ENCODE measurements at places on chromosomes 16 and 17.

DNA sequence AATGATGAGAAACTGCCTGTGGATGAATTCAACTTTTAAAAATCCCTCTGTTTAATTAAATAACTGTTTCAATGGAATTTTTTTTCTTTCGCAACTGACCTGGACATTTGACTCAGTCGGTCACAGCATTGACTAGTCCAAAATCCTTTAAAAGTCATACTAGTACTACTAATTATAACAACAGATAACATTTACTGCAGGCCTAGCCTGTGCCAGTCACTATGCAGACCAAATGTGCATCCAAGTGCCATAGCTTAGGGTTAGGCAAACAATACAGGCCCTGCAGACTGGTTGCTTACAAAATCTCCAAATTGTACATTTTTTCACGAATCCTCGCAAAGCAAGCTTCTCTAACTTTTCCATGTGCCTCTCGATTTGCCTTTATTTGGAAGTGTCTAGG, 56.6 kb downstream of the MYOCD start:
- no peak for DNase-seq

- DNase-seq, result no peak
These were observed 249.5 kb upstream of the RBFOX1 start for GRCh38 chr16:7083096-7083495.

DNA sequence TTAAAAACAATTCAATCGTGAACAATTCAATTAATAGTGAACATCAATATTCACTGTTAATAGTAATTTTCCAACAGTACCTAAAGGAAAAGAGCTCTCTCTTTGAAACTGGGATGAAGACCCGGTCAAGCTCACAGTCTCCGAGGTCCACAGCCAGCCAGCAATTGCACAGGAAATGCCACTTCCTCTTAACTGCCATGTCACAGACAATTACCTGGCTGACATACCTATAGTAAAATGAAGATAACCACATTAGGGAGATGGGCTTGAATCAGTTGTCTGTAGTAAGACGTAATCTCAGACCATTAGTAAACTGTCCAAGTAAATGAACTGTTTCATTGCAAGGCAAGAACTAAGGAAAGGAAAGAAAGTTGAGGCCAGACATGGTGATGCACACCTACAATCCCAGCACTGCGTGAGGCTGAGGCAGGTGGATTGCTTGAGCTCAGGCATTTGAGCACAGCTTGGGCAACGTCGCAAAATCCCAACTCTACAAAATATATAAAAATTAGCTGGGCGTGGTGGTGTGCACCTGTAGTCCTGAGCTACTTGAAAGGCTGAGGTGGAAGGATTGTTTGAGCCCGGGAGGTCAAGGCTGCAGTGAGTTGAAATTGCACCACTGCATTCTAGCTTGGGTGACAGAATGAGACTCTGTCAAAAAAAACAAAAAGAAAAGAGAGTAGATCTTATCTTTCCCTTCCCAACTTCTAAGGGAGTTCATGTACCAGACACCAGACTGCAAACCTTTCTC, 36.9 kb downstream of the PKD1L3 start:
- no peak for DNase-seq

- DNase-seq, result no peak
These were observed 58.7 kb downstream of the SOCS3 start for GRCh38 chr17:78300962-78301820.

- DNase-seq, result no peak
These were observed 354.8 kb downstream of the SEC14L1 start for GRCh38 chr17:77495575-77495974.

GRCh38 chr16:15739464-15739863, 89.4 kb downstream of the NDE1 start:
- no peak for DNase-seq

- peak; percentile 40 for DNase-seq
These were observed 244.8 kb downstream of the CDH8 start for GRCh38 chr16:61791464-61791863.

DNA sequence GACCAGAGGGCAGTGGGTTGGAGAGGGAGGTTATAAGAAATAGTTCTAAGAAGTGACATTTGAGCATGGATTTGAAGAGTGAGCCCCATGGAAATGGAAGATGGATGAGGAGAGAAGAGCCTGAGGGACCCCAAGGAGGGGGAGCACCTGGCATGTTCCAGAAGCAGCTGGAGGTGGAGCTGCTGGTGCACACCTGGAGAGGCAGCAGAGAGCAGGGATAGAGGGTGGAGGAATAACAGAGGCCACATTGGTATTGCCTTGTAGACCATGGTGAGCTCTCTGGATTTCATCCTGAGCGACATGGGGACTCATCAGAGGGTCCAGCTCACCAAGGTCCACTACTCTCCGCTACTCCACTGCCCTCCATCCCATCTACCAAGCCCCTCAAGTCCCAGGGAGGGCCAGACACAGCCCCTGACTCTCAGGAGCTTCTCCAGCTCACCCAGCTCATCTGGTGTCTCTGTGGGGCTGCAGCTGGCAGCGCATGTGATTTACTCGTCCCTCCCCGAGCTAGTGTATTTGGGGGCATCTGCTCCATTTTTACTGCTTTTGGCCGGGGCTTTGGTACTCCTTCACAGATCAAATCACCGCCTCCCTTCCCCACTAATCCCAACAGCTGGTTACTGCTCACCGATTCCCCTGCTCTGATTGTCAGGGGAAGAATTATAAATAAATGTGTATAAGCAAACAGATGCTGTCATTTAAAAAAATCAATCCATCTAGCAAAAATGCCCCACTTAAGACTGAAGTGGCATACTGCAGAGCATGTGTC, 22.1 kb upstream of the KDM8 start:
- DNase-seq, result no peak

GRCh38 chr16:70430667-70431536, 8.0 kb downstream of the ST3GAL2 start:
- no peak for DNase-seq

- DNase-seq, result no peak
These were observed 82.4 kb upstream of the COX10 start for GRCh38 chr17:13986855-13987254.

GRCh38 chr17:32515677-32516383, 29.0 kb downstream of the CDK5R1 start:
- no peak for DNase-seq

DNA sequence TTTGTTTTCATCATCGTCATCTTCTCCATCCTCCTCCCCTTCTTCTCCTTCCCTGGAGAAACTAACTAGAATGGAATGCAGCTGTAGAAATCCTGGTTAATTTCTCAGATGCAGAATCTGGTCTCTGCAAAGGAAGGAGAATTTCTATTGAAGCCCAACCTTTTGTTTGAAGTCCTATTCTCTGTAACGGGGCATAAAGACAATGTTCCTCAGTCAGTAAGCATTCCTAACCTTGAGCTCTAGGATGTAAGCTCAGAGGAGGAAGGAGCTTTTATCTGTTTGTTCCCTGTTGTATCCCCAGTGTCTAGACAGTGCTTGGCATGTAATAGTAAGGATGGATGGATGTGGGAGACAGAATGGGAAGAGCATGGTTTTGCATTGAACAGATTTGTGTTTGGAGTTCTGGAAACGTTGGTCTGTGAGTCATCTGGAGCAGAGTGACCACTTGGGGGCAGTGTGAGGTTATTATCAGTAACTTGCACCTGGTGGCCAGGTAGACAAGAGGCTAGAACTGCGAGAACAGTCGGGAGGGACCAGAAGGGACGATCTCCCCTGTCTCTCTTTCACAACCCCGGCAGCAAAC, 363.7 kb downstream of the SNX29 start:
- peak; percentile 82 for DNase-seq

DNA sequence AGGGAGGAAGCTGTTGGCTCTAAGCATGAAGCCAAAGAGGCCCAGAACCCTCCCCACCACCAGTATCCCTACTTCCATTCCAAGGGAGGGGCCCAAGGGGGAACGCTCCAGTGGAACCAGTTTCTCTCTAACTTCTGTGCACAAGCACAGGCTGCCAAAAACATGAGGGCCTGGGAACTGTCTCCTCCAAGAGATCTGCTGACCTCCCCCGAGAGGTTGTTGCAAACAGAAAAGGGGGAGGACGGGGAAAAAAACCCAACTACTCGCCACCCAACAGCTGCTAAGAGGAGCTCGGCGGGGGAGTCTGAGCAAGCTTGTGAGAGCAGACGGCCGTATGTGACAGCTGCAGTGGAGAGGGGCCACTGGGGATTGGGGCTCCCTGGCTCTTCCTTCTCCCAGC, 15.7 kb upstream of the SLC35B1 start:
- no peak for DNase-seq

DNA sequence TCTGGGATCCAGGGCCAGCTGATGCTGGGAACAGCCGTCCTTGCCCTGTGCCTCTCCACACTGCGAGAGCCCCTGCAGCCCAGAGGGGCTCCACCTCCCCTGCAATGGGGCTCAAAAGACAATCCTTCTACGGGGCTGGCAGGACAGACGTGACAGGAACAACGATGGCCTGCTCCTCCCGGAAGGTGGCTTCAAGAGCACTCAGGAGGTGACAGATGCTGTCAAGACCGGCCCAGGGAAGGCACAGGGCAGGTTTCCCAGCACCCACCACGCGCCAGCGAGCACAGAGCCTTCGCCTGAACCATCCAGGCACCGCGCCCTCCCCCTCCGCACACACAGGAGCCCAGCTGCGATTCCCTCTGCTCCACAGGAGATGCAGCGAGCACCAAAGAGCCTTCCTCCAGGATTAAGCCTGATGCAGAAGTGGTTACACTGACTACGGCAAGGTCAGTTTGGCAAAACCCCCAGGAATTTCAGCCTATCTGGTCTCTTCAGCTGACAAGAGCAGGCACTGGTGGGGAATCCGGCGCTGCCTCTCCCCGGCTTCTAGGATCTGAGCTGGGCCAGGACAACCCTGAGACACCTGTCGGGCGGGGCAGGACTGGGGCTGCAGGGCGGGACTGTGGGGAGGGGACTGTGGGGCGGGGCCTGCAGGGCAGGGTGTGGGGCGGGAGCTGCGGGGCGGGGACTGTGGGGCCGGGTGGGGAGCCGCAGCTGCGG, 103.4 kb downstream of the ZNF778 start:
- DNase-seq, result peak; percentile 34

DNA sequence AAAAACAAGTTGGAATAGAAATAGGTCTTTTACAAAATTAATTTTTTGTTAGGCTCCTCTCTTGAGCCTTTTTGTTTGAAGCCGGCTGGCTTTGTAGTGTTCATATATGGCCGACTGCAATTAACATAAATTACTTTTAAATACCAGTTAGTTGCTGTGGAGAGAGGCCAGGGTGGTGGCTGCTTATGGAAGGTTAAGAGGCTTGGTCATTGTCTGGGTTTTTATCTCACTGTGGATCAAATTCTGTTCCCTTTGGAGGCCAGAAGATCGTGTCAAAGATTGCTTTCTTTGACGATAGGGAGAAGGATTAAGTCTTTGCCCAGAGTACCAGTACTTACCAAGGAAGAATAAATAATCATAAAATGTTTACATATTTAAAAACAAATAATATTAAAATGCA, 39.9 kb downstream of the MSI2 start:
- no peak for DNase-seq

- DNase-seq, result no peak
These were observed 124.7 kb upstream of the GNAO1 start for GRCh38 chr16:56066617-56067016.

DNA sequence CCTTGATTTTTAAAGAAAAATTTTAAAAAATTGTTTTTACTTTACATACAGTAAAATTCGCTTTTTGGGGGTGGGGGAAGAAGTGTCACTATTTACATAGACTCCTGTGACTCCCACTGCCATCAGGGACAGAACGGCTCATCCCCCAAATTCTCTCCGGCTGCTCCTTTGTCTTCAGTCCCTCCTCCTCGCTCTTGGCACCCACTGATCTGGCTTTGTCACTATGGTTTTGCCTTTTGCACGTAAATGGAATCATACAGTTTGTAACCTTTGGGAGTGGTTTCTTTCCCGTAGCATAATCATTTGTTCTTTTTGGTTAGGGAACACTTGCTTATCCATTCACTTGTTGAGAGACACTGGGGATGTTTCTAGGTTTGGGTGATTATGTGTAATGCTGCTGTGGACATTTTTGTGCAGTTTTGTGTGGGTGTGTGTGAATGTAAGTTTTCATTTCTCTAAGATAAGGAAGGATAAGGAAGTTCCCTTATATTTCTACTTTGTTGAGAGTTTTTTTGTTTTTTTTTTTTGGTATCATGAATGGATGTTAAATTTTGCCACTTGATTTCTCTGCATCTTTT, 27.4 kb downstream of the RAB11FIP4 start:
- DNase-seq, result no peak
